ENCODE measurements at places on chromosomes 13 and 19.

DNA sequence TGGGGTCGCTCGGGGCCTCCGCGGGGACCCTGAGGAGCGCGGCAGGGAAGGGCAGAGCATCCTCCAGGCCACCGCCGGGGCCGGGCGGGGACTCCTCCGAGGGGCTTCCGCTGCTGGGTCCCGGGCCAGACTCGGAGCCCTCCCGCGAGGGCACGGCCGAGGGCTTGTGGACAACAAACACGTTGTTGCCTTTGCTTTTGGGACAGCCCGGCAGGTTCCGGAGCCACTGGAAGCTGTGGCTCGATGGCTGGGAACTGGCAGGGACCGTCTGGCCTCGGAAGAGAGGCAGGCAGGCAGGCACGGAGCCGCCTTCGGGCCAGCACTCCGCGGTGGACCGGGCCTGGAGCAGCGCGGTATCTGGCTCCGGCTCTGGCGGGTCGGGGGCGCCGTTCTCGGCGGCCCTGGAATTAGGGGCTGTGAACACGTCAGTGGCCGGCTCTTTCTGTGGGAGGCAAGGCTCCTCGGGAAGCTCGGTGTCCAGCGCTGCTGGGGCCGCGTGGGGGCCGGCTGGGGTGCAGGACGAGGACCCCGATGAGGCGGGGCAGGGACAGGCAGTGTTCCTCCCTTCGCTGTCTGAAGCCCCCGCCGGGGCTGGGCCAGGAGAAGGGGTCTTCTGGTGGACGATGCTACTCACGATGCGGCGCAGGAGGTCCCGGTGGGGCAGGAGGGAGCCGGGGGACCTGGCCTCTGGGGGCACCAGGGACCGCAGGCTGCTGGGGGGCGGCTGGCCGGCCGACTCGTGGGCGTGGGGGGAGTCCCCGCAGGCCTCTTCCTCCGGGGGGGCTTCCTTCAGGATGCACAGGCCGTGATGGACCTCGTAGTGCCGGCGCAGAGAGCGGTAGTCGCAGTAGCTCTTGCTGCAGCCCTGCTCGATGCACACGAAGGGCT is 27.6 kb downstream of the ZNF541 start:
- DNase-seq: no peak

GRCh38 chr19:8700956-8701355 is 2.4 kb upstream of the ACTL9 start:
- no peak for DNase-seq

- no peak for DNase-seq
Measured at GRCh38 chr13:106263801-106264200, 271.7 kb downstream of the EFNB2 start.

GRCh38 chr13:37701306-37701705 is 102.7 kb upstream of the POSTN start:
- no peak for DNase-seq

- no peak for DNase-seq
Measured at GRCh38 chr13:23671897-23672296, 101.7 kb downstream of the TNFRSF19 start.

DNA sequence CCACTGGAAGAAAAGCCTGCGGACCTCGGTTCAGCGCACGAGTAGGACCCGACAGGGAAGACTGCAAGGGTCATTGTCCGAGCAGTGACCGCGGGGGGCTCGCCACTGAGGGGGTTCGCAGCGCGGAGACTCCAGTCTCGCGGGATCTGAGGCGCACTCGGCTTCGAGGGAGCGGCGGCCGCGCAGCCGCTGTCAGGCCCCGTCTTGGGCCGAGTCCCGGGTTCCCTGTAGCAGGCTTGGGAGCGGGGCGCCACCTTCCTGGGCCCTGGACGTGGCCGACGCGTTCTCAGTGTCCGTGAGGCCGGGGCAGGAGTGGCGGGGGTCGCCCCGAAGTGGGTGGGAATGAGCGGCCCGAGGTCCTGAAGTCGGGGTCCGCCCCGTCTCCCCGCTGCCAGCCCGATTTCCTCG is 474 bp upstream of the FAM174C start:
- no peak for DNase-seq

- DNase-seq: no peak
Measured at GRCh38 chr13:78632996-78633395, 26.0 kb downstream of the OBI1 start.

- no peak for DNase-seq
Measured at GRCh38 chr19:10648360-10648759, 5.8 kb upstream of the ILF3 start.

- DNase-seq: no peak
Measured at GRCh38 chr13:52450793-52451116, 321 bp upstream of the VPS36 start.

GRCh38 chr13:36418022-36418805 is 14.1 kb upstream of the CCNA1 start:
- no peak for DNase-seq

GRCh38 chr19:38059897-38060296 is 152.9 kb downstream of the SIPA1L3 start:
- peak; percentile 5 for DNase-seq

DNA sequence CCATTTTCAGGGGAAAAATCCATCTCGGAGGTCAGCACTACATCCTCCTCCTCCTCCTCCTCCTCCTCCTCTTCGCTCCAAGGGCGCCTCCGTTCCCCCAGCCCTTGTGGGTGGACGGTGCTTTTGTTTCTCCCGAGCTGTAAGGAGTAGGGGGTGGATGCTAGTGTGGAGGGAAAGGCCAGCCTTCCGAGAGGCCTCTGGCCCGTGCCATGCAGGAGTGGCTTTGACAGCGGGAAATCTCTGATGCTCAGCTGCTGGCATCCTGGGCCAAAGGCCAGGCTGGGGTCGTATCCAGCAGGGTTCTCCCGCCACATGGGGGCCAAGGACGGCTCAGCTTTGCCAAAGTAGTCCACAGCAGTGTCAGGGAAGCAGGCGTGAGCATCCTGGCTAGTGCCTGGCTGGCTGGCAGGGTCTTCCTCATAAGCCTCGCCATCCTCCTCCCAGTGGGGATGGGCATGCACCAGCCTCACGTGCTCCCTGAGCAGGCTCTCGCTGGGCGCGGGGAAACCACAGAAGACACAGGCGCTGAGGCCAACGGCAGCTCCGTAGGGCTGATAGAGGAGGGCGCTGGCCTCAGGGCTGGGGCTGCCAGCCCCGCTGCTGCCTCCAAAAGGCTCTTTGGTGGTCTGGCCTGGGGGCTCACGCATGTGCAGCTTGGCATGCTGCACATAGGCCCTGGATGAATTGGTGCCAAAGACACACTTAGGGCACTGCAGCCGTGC is 10.5 kb downstream of the WIZ start:
- DNase-seq: no peak

GRCh38 chr13:43100667-43101066 is 77.3 kb downstream of the DNAJC15 start:
- no peak for DNase-seq

DNA sequence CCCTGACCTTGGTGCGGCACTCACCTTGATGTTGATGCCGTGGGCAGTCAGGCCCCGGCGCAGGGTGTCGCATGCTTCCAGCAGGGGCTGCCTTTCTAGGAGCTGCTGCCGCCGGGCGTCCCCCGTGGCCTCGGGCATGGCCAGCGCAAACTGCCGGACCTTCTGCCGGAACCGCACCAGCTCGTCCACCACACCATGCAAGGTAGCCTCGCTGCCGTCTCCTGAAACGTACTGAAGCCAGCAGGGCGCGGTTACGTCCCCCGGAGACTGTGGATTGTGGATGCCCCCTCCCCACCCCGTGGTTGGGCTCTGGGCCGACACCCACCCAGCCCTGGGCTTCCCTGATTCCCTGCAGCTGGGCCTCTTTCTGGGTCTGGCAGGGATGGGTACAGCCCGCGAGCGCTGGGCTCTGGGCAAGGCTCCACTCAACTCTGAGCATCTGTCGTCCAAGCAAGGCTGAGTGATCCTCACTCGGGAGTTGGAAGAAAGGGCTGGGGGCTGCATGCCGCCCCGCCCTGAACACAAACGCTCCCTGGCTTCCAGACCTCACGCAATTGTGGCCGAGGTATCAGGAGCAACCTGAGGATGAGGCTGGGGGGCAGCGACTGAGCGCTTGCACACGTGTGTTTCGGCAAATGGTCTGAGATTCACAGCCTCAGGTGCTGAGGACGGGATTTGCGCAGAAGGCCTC is 27.1 kb downstream of the NAXD start:
- no peak for DNase-seq

DNA sequence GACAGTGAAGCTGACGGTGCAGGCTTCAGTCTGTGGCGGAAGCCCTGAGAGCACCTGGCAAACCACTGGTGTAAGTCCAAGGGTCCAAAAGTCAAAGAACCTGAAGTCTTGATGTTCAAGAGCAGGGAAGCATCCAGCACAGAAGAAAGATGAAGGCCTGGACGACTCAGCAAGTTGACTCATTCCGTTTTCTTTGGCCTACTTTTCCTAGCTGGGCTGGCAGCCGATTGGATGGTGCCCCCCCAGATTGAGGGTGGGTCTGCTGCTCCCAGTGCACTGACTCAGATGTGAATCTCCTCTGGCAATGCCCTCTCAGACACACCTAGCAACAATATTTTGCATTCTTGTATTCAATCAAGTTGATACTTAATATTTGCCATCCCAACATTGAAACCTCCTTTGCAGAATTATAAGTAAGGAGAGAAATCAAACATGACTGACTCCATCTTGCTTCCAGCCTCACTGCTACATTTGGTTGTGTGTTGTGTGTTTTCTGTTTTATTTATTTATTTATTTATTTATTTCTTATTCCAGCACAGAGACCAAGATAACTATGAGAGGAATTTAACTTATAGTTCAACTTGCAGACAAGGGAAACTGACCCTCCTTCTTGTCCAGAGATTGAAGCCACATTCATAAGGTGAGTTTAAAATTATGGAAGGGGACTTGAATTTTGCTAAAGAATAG is 32.8 kb downstream of the IGFL2 start:
- no peak for DNase-seq

- DNase-seq: peak; percentile 64
Measured at GRCh38 chr19:40687525-40688016, 2.9 kb downstream of the NUMBL start.

- DNase-seq: no peak
Measured at GRCh38 chr13:40452038-40452666, 214.3 kb downstream of the FOXO1 start.

GRCh38 chr13:41919741-41920487 is 41.0 kb downstream of the VWA8 start:
- DNase-seq: no peak
